Stimulated activated CD4-positive, alpha-beta T cell treated with anti-CD3 and anti-CD28 coated beads, TNF-alpha, amount 100 ng/mL, for 48 hours (primary cell): ENCODE measurements at places on chromosomes 3 and 15.

- DNase-seq, result no peak
Observed at GRCh38 chr3:150469031-150469930, 61.2 kb downstream of the TSC22D2 start.

DNA sequence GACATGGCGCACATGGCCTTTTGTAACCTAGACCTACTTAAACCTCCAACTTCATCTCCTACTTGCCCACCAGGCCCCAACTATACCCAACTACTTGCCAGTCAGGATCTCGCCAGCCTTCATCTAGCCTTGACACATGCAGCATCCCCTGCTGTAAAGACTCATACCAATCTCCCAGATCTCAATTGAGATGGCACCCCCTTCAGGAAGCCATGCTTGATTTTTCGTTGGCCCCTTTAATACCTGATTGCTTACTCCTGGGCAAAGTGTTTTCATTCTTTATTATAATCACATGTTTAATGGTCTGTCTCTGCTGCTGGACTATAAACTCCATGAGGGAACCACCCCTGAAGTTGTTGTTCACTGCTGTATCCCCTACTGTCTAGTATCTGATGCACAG, 150.8 kb downstream of the SOX2 start:
- no peak for DNase-seq

DNA sequence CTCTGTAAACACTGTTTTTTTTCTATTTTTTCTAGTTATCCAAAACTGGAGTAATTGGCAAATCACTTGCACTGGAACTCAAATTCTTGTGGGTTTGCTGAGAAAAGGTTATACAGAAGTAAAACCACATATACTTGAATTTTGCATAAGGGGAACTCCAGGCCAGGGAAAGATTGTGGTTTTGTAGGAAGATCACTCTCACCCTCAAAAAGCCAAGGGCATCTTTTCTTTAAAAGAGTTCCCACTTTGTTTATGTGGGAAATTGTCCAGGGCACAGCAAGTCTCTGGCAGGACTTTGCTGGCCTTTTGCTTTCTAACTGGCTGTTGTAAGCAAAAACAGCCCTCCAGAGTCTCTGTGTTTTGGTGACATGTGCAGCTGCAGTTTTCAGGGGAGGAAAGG, 340.3 kb upstream of the RBMS3 start:
- no peak for DNase-seq

- DNase-seq, result no peak
Observed at GRCh38 chr3:138114988-138115971, at the start of gene DZIP1L. Gene DZIP1L, minus strand, starts transcription at chr3:138115608. Its CDS starts 11,637 bp downstream, at chr3:138103971.

DNA sequence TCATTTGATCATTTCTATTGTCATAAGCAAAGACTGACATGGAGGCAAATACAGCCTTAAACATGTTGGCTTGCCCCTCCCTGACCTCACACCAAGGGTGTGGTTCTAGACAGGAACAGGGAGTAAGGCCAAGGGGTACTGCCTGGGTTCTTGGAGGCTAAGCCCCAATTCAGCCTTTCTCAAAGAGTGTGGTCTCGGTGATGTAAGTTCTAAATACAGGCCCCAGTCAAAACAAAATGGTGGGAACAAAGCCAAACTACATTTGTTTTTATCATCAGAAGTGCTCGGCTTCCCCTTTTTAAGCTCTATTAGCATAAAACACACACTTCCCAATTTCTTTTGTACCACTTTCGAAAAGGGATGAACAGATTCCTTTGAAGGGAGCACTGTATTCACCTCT, 129.5 kb downstream of the ATP8B4 start:
- no peak for DNase-seq

DNA sequence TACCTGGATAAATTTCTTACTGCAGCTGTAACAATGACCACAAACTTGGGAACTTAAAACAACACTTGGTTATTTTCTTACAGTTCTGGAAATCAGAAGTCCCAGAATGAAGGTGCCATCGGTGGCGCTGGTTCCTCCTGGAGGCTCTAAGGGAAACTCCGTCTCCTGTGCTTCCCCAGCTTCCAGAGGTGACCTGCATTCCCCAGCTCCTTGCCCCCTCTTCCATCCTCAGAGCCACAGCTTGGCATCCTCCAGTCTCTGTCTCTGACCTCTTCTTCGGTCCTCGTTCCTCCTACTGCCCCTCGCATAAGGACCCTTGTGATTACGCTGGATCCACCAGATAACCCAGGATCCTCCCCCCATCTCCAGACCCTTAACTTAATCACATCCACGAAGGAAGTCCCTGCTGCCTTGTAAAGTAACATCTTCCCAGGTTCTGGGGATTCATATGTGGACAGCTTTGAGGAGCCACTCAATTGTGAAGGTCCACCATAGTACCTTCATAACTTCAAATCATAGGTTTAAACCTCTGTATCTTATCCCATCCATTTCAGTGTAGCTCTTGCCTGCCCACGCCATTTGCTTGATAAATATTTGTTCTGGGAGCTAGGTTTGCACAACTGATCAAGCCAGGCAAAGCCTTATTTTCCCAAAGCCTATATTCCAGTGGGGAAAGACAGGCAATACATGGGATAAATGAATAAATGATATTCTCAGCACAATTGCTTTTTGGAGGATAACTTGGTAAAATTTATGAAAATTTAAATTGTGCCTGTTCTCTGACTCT, 34.8 kb downstream of the KLF15 start:
- DNase-seq, result no peak

DNA sequence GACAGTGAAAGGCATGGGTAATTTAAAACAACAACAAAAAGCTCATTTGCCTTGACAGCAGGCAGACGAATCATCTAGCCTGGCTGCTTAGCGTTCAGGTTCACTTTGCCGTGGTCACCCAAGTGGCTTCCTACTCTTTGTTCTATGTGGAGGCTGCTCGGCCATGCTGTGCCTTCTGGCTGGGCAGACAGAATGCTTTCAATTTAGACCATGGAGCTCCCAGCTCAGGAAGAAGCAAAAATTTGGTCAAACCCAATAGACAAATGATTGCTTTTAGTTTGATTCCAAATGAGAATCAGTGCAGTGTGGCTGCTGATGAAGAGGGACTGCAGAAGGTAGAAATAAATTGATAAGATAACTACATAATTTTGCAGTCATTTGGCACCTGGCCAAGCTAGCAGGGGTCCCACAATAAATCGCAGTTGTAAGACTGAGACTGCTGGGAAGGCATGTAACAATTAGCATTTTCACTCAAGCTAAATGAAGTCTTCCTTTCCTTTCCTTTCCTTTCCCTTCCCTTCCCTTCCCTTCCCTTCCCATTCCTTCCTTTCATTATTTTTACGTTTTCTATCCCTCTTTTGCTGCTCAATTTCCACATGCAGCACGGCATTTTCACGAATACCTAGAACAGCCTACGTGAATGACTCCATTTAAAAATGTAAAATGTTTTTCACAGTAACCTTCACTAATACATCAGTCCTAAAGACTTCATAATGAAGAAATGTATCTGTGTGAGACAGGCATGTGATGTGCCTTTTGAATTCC, 360.4 kb upstream of the TGFBR2 start:
- no peak for DNase-seq

DNA sequence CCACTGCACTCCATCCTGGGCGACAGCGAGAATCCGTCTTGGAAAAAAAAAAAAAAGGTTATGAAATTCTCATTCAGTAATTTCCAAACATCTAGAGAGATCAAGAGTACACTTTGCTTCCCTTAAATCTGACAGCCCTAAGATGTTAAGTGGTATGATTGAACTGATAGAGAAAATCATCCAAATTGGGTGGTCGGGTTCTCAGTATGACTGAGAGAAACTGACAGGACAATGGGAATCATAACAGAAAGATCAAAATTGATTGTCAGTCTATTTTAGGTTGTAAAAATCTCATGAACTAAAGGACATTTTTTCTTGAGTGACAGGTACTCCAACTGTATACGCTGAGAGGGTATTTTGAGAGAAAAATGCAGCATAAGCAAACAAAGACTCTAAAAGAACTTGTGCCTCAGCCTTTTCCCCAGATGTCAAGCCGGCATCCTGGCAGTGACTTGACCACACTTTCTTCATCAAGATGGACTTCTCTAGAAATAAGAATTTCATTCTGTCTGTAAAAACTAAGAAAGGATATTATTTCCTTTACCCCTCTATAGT, 65.8 kb downstream of the MYO5A start:
- no peak for DNase-seq
